Activated CD4-positive, alpha-beta T cell treated with anti-CD3 and anti-CD28 coated beads, Interleukin-2, Interleukin-6, amounts not matched to agents 100 ng/mL and 50 ng/mL, durations not matched to agents 16 hours and 8 hours (primary cell): ENCODE measurements at places on chromosomes 2 and 18.
A peak's percentile ranks its signal among the peaks of the same experiment; 100 is the strongest.

DNA sequence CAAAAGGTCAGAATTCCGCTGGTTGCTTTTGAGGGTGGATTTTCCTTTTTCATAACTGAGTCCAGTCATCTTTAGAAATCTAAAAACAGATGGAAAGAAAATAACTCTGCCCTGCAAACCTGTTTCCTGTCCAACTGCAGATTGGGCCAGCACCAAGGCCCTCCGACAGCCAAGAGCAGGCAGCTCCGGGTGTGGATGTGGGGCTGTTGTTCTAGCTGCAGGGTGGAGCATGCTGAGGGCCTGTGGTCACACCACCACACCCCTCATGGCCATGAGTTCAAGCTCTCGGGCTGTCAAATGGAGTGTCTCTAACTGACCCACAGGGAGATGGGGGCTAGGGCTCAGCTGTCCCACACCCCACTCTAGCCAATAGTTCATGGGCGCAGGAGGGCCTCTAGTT is 69.3 kb upstream of the BZW1 start:
- no peak for DNase-seq

DNA sequence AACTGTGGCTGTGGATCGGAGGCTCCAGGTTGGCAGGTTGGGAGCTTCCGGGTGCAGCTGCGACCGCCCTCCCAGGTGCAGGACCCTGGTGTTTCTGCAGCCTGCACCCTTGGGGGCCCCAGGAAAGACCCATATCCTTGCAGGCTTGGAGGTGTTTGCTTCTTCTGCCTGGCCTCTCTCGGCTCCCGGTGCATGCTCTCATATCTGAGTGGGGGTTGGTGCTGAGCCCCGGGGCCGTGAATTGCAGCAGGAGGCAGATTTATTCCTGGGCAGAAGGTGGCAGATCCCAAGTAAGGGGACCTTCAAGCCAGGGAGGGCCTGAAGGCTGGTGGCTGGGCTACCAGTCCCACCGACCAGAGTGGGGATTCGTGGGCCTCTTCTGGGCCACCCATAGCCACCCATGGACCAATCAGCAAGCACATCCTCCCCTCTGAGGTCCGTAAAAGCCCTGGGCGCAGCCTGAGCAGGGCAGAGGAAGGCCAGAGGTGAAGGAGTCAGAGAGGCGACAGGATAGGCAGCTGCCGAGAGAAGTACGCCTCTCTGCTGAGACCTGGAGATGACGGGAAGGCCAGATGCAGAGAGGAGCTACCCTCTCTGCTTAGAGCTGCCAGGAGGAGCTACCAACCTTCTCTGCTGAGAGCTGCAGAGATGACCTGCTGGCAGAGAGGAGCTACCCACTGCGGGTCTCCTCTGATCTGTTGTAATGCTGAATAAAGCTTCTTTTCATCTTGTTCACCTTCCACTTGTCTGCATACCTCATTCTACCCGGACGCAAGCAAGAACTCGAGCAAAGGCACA is 1279.0 kb upstream of the LRRTM1 start:
- no peak for DNase-seq

DNA sequence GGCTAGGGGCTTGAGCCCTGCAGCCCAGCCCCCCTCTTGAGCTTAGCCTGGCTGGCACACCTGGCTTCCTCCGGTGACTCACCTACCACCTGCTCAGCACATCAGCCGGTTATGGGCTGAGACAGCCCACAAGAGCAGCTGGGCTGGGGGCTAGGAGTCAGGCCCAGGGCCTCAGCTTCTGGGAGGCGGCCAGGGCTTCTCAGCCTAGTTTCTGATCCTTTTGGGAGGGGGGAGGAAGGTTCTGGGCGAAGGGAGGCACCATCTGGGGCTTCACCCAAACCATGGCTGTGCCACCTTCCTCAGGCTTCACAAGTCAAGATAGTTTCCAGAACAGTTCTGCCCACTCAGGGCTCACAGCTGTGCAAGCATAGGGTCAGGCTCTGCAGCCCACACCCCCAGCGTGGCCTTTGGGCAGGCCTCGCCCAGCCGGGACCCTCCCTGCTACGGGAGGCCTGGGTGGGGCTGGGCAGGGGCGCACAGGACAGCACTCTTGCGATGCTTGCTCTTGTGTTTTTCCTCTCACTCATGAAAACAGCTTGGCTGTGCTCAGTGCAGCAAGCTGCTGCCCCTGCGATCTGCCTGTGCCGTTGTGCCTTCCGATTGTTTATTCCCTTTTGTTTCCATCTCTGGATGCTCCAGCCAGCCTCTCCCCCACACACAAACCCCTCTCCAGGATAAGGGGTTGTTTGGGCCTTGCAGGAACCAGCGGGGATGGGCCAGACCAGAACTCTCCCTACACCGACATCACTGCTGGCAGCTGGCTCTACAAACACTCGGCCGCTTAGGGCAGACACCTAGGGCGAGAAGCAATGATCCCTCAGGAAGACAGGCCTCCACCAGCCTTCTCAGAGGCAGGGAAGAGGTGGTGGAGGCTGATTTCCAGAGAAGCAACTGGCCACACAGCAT is 26.1 kb upstream of the SEMA4C start:
- no peak for DNase-seq

- no peak for DNase-seq
Measured at GRCh38 chr2:24820598-24821432, 27.6 kb downstream of the CENPO start.

DNA sequence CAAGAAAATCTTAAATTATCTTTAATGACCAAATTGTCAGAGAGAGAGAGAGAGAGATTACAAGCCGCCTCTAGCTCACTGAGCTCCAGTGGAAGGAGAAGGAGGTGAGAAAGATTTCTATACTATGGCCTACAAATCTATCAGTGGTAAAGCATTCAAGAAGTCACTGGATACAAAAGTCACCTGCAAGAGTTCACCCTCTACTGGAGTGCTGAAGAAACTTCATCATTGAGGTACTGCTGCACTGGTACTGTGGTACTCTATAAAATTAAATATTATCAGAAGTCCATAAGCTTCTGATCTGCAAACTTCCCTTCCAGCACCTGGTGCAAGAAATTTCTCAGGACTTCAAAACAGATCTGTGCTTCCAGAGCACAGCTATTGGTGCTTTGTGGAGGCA is 48.3 kb upstream of the AGPS start:
- DNase-seq: no peak

- DNase-seq: no peak
Measured at GRCh38 chr18:79323471-79323870, 72.3 kb upstream of the NFATC1 start.

GRCh38 chr2:16943279-16943958 is 277.8 kb upstream of the CYRIA start:
- no peak for DNase-seq

- no peak for DNase-seq
Measured at GRCh38 chr2:120778244-120778643, 42.6 kb downstream of the GLI2 start.

GRCh38 chr2:231017231-231017598 is 20.1 kb upstream of the C2orf72 start:
- DNase-seq: no peak

GRCh38 chr2:23199115-23199918 is 185.7 kb upstream of the KLHL29 start:
- DNase-seq: peak; percentile 25

- no peak for DNase-seq
Measured at GRCh38 chr18:28793901-28794300, 617.0 kb upstream of the CDH2 start.

DNA sequence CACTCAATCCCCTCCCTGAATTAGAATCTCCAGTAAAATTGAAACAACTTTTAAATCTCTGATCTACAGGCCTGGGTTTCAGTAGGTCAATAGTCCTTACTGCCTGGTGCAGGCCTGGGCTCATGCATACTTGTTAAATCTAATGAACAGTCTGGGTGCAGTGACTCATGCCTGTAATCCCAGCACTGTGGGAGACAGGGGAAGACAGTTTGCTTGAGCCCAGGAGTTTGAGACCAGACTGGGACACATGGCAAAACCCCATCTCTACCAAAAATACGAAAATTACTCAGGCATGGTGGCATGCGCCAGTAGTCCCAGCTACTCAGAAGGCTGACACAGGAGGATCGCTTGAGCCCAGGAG is 94.7 kb upstream of the SP3 start:
- DNase-seq: no peak

- no peak for DNase-seq
Measured at GRCh38 chr2:154758871-154759270, 60.4 kb downstream of the KCNJ3 start.

DNA sequence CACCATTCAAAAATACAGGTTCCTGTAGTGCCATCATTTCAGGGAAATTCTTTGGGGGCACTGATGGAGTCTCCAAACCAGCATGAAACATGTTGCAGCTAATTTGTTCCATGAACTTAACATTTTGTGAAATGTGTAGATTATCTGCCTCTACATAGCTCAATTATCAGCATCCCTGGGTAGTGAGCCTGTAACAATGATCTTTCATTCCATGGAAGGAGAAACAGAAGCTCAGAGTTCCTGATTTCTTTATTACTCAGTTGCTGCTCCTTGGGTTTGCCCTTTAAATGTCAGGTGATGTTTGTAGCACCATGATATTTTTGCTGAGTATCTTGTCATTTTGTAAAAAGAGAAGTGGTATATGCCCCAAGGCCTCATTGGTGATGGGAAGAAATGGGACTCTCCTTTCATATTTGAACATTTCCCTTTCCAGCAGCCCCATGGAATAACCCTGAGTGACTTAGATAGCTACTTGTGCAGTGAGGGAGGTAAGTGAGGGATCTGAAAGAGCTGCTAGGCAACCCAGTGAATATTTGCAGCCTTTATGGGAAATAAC is 146.9 kb downstream of the CERS6 start:
- DNase-seq: no peak

- no peak for DNase-seq
Measured at GRCh38 chr18:9474108-9474982, 968 bp upstream of the RALBP1 start.

DNA sequence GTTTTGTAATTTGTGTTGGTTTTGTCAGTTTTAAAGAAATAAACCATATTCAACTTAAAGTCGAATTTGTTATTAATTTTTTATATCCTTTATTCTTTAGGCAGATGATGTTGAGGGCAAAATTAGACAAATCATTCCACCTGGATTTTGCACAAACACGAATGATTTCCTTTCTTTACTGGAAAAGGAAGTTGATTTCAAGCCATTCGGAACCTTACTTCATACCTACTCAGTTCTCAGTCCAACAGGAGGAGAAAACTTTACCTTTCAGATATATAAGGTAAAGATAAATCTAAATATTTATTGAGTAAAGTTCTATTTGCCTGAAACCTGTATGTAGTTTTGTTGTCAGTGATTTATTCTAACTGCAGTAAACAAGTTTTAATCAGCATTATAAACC is 34.5 kb upstream of the METAP1D start:
- no peak for DNase-seq

DNA sequence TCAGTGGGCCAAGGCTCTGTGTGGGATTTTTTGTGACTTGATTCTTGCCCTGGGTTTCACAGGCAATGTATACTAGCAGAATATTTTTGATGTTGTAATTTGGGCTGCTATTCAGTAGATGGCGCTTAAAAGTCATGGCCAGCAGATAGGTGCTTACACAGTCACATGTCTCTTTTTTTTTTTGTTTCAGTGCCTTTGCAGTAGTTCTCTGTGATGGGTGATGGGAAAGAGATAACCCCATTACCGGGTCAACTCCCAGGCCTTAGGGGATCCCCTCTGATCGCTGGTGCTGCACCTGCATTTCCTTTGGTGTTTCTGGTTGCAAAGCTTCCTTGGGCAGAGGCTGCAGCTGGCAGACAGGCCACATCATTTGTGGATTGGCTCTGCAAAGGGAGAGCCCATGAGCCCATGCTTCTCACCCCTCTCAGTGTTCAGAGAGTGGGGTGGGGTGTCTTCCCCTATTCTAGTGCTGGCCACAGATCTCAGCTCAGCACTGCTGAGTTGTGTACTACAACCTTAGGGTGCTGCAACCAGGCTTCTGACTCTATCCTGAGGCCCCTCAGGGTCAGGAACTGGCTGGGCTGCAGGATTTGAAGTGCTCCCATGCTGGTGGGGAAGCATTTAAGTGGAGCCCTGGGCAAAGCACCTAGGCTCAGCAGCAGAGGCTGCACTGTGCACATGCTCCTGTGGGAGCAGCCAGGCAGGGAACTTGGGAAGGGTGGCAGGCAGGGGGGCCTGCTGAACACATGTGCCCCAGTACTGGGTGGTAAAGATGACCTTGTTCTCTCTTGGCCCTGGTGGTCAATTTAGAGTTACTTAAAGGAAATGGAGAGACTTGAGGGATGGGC is 219.8 kb upstream of the SPHKAP start:
- peak; percentile 3 for DNase-seq

DNA sequence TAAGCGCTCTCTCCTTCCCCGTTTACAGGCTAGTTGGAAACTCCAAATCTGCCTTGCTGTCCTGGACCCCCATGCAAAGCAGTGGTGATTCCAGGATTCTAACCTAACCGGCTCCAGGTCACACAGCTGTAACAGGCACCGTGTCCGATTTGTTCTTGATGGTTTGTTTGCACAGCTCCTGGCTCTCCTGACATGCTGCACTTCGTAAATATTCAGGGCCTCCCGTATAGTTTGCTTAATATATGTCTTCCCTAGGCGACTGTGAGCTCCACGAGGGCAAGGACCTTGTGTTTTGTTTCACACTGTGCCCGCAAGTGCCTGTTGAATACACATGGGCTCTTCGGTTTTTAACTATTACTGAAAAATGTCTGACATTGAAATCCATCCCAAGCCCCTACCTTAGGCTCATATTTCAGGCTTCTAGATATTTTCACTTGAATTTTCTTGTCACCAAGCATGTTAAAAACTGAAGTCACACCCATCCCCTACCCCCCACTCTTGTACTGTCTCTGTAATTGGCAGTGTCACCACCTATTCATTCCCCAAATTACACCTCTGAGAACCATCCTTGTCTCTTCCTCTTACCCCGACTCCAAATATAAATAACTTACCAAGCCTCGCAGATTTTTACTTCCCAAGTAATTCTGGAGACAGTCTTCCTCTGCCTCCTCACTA is 1.0 kb upstream of the PUM2 start:
- peak; percentile 50 for DNase-seq

GRCh38 chr2:238863231-238863630 is 15.3 kb downstream of the TWIST2 start:
- no peak for DNase-seq

DNA sequence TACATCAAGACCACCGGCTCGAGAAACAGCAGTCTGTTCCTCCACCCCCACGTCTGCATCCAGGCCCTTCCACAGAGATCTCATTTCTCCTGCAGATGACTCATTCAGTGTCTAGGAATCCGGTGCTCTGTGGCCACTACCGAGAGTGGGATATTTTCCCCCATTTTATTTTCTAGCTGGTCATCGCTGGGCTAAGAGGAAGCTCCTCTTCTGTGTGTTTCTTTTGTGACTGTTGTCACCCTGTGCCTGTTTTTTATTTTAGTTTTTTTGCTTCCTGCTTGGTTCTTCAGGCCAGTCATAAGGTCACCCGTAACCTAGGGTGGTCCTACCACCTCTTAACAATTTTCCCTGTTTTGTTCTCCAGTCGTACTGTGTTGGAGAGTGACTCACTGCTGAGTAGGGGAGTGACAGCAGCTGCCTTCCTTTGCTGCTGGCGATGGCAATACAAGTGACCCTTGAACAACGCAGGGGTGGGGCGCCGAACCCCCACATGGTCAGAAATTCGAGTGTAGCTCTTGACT is 6.7 kb downstream of the RAMP1 start:
- DNase-seq: no peak

- DNase-seq: no peak
Measured at GRCh38 chr2:72145658-72146329, 1.9 kb downstream of the CYP26B1 start.
